Vagina (tissue), 2 donors: ENCODE measurements at places on chromosomes 13 and 19.

- no peak for DNase-seq
Observed at GRCh38 chr13:39144941-39145533, 106.8 kb downstream of the NHLRC3 start.

DNA sequence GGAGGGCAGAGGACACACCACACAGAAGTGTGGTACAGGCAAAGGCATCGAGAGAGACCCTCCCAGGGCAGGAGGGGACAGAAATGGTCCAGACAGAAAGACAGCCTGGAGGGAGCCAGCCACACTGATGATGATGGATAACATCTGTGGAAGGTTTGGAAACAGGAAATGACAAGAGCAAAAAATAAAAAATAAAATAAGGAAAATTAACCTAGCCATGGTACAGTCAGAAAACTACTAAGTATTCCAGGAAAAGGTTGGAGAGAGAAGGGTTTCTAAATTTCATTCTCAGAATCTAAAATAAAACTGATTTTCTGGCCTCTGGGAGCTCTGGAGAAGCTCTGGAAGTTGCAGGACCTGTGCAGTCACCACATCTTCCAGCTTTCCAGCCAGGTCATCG is 115.2 kb upstream of the VSTM2B start:
- no peak for DNase-seq

DNA sequence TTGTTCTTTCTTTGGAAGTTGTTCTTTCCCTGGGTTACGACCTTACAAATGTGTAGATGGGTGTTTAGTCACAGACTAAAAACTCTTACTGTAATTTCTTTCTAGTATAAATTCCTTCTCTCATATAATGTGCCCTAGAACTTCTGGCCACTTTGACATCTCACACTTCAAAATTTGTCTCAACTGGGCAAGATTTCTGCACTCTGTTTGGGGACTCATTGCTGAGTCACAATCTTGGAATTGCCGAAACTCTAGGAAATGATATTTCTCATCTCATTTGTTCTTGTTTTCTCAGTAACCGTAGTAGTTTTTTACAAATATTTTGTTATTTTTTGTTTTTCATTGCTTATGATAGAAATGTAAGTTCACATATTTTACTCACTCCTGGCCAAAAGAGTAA is 2523.2 kb upstream of the PCDH20 start:
- DNase-seq, result no peak

DNA sequence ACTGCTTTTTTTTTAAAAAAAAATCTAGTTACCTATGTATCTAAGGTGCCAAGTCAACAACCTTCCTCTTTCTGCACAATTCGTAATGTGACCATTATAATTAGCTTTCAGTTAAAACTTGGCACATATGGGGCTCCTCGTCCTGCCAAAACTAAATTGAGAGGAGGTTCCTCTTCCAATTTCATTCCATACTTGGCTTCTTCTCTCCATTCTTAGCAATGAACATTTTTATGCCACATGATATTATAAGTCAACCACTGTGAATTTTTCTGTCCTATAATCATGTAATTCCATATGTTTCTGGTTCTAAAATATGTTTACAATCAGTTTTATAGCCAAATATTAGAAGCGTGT is 177.0 kb downstream of the DCLK1 start:
- no peak for DNase-seq

GRCh38 chr13:42807866-42808265 is 26.5 kb downstream of the FAM216B start:
- DNase-seq, result no peak

- DNase-seq, result no peak
Observed at GRCh38 chr19:17292301-17293074, 10.7 kb downstream of the ABHD8 start.

DNA sequence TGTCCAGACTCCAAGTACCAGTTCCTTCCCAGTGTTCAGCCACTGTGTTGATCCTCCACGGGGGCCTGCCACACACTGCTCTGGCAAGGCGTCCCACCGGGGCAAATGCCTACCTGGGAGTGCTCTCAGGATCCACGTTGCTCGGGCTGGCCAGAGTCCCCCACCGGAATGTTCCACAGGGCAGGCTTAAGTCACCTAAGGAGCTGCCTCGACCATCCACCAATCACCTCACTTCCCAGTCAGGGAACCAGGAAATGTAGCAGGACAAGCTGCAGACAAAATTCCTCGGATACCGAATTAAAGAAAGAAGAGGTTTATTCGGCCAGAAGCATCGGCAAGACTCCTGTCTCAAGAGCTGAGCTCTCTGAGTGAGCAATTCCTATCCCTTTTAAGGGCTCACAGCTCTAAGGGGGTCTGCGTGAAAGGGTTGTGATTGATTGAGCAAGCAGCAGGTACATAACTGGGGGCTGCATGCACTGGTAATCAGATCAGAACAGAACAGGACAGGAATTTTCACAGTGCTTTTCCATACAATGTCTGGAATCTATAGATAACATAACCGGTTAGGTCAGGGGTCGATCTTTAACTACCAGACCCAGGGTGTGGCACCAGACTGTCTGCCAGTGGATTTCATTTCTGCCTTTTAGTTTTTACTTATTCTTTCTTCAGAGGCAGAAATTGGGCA is 56.9 kb upstream of the EDNRB start:
- no peak for DNase-seq

DNA sequence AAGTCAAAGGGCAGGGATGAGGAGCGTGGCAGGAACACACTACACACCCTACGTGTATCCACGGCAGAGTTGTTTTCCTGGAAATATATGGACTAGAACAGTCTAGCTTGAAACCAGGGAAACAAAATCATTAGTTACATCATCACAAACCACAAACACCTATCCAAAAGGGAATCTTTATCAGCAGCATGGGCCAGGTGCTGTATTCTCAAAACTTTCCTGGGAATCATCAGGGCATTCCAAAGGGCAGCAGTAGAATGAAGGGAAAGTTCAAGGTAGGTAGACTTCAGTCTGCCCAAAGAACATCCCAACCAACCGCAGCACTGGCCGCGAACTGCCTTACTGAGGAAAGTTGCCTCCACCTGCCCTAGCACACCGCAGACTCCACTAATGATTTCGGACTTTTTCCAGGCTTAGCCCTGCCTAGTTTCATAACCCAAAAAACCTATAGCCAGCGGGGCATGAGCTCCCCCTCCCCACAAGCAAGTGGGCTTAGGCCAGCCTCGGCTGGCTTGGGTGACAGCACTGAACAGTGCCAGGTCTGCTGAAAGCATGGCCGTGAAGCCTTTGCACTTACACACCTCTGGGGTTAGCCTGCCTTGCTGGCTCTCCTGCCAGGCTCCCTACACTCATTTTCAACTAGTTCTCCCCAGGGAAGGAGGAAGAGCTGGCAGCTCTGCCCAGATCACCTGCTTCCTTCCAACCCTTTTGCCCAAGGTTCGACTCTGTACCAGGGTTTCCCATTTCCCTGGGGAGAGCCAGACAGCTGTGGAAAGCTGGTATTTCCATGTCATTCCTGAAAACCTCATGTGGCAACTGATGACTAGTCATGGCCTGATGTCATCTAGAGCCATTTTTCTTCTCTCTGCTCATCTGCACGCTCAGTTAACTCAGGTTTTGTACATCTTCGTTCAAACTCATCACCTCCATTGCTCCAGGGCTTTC is 77.3 kb upstream of the UBAC2 start:
- no peak for DNase-seq

DNA sequence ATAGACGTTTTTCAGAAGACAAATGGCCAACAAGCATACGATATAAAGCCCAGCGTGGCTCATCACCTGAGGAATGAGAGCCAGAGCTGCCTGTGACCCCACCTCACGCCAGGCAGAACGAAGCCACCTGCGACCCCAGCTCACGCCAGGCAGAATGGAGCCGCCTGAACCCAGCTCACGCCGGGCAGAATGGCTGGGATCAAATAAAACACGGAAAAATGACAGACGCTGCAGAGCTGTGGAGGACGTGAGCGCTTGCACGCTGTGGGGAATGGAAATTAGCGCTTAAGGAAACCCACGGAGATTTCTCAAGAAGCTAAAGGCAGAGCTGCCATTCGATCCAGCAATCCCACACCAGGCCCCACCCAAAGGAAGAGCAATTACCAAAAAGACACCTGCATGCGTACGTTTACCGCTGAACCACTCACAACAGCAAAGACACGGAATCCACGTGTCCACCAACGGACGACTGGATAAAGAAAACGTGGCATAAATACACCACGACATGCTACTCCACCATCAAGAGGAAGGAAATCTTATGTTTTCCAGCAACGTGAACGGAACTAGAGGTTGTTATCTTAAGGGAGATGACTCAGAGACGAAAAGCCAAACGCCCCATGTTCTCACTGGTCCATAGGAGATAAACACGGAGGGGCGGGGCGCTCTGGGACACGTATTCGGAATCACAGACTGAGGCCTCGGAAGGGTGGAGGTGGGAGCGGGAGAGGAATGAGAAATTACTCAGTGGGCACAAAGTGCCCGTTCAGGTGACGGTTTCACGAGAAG is 30.7 kb upstream of the C13orf46 start:
- no peak for DNase-seq

DNA sequence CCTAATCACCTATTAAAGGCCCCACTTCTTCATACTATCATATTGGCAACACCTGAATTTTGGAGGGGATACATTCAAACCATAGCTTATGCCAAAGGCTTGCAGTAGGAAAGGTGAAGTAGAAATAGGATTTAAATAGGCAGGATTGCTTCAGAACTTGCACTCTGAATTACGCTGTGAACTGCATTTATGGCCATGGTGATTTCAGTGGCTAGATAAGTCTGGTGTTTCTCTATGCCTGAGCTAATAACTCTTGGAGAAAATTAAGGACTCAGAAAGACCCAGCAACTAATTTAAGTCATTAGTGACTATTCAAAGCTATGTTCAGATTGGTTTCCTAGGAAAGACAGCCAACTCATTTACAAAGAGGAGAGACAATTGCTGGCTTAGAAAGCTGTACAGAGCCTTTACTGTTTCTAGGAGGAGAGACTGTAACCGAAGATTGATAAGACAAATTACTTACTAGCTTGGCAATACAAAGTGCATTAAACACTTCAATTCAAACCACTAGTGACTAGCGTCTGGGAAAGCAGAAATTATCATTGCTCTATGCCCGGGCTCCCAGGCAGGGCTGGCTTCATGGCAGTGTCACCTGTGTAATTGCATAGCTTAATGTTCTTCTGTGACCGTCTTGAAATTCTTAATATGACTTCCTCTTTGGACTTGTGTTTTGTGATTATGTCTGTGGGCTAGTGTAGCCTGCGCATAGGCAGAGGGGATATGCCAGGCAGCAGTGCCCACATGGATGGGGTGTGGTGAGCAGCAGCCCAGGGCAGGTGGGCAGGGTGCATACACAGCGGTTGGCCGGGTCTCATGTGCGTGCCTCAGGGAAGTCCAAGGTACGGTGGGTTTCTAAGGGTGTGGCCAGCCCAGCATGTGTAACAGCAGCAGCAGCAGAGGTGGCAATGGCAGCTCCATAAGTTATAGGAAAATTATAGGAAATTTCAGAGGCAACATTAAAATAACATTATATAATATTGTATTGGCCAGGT is 60.1 kb downstream of the KL start:
- no peak for DNase-seq

- no peak for DNase-seq
Observed at GRCh38 chr13:42751693-42752092, 29.7 kb upstream of the FAM216B start.

- DNase-seq, result no peak
Observed at GRCh38 chr13:83265279-83265678, 617.0 kb downstream of the SLITRK1 start.

GRCh38 chr19:12075538-12076139 is 11.1 kb downstream of the ZNF844 start:
- DNase-seq, result no peak

- no peak for DNase-seq
Observed at GRCh38 chr19:2775556-2776430, 7.3 kb downstream of the SGTA start.

DNA sequence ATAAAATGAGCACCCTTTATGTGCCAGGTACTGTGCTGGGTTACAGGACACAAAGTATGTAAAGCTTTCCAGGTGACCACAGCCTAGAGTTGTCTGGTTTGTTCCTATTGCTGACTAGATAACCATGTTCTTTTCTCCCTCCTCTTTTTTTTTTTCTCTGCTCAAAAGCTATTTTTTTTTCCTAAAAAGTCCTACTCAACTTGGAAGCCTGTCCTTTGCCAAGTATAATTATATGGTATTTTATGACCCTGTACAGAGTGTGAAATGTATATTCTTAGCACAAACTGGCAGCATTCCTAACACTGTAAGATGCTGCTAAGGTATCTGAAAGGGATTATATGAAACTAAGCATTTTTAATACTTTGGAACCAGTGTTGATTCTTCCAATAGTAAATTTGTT is 171.0 kb downstream of the GPC6 start:
- DNase-seq, result no peak

GRCh38 chr19:40284501-40285352 is at the start of gene AKT2:
Gene AKT2 (minus strand): TSS chr19:40285345. CDS start chr19:40265267, 20,078 bp downstream.
- DNase-seq, result no peak

DNA sequence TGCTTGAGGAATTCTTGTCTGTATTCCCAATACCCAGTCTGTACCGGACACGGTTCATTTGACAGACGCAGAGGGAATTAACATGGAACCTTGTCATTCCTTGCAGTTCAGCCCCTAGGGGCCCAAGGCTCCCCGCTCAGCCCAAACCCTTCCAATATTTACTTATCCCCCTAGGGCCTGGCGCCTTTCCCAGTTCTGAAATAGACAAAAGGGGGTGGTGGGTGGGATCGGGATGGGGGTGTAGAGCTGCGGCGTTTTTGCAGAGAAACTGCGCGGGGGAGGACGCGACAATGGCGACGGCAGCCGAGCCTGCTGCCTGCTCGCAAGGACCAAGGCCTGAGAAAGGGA is 583 bp downstream of the AKAP8L start:
- no peak for DNase-seq

DNA sequence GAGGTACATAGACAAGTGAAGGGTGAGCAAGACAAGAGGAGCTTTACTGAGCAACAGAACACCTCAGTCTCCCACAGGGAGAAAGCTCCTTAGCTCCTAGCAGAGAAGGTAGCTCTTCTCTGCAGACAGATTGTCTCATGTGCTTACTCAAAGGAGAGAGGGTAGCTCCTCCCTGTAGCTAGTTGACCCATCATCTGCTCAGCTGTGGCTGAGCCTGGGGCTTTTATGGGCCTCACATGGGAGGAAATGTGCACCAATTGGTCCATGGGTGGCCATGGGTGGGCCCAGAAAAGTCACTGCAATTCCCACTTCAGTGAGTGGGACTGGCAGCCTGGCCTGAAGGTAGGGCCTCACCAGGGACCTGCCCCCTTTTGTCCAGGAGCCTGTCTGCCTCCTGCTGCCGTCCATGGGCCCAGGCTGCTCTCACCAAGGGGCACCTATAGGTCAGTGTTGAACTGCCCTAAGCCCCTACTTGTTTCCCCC is 246.2 kb downstream of the GPC6 start:
- DNase-seq, result no peak

GRCh38 chr19:8462571-8462970 is 17.8 kb downstream of the HNRNPM start:
- DNase-seq, result no peak

- DNase-seq, result no peak
Observed at GRCh38 chr19:33382006-33382405, 8.5 kb downstream of the CEBPG start.

- DNase-seq, result no peak
Observed at GRCh38 chr19:4232614-4233281, 3.4 kb downstream of the EBI3 start.

DNA sequence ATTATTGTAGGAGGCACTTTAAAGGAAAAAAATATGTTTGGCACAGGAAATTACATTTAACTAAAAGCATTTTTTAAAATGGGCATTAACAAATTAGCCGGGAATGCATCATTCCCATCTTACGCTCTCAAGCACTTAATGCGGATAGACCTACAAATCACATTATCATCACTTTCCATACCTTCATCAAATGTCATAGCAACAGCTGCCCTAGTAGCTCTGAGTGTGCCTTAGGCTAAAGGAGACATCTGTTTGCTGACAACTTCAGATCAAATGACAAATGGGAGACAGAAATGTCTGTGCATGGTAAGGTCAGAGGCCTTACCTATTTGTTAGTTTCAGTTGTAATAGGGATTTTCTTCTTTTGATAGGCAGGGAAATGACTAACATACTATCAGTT is 773.2 kb upstream of the SLC10A2 start:
- no peak for DNase-seq
